ENCODE measurements at places on chromosomes 6 and 20.

DNA sequence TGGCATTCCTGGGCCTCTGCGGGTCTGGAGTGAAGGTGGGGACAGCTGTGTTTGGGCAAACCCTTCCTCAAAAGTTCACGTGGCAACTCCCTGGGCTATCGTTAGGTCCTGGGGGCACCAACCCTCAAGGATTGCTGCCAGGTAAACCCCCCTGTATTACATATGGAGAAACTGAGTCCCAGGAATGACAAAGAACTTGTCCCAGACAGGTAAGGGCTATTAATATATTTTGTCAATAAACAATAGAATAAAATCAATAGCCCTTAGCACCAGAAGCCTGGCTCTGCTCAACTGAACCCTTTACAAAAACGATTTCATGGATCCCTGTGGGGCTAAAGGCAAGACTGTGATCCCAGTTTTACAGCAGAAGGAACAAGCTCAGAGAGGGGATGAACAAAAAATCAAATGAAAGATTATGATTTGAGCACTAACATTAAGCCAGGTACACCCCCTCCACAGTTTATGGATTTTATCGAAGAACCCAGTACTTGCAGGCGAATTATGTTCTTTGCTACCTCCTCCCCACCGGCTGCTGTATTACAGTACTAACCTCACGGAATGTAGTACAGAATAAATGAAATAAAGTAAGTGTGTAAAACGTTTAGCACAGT lies 2.7 kb downstream of the ID1 start:
- DNase-seq: no peak

GRCh38 chr6:120805276-120805675 lies 529.0 kb downstream of the TBC1D32 start:
- DNase-seq: no peak

DNA sequence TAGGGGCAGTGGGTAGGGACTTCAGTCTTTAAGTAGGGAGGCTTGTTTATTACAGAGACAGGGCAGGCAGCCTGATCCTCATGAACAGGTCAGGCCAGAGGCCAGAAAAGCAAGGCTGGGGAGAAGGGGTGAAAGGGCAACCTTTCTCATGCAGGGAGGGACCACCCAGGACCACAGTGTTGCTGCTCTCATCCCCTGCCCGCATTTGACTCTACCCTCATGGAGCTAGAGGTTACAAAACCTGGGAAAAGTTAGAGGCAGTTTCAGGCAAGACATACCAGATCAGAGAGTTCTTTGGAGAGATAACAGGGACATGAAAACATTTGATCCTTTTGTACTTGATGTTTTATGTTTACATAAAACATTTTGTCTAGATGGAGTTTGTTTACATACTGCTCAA lies 38.1 kb downstream of the MDGA1 start:
- DNase-seq: no peak

DNA sequence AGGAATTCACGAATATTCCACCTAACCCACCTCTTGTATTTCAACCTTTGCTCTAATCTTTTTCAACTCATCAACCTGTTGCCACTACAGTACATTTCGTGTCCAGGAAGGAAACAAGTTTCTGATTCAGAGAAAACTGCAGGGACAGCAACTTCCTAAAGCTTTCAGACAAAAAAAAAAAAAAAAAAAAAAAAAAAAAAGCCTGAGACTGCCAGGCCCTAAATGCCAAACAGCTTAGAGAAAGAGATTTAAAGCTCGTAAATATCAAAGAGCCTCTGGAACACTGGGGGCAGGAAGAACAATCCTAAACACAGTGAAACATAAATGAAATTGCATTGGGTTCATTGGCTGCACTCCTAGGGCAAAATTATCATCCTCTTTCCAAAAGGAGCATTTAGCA lies 411.2 kb upstream of the SPTLC3 start:
- DNase-seq: no peak

DNA sequence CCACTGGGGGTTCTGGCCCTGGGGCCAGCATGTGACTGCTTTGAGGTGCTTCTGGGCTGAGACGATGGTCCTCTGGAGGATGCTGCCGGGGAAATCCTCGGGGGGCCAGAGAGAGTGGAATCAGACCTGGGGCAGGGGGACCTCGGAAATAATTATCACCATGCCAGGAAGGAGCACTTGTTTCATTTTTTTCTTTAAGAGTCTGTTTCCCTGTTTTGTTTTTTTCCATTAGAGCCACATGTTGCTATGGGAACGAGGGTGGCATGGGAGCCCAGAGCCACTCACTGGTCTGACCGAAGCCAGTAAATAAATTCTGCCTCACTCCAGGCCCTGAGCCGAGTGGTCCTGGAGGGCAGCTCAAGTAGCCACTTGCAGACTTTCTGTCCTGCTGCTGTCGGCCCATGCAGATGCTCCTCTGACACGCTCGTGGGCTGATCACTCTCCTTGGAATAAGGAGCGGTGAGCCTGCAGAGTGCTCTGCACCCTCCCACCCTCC lies 365.1 kb downstream of the ZFAND3 start:
- DNase-seq: no peak

Data from amniotic stem cell (primary cell).